Endothelial cell (in vitro differentiated cells): ENCODE measurements at places on chromosomes 3 and 15. TPM values are rescaled to one million over a fixed set of nuclear protein-coding genes. Genes with fewer than 3 reads are reported as not detected.

Gene CHRNA3
- 0.74 TPM for total RNA-seq

DNA sequence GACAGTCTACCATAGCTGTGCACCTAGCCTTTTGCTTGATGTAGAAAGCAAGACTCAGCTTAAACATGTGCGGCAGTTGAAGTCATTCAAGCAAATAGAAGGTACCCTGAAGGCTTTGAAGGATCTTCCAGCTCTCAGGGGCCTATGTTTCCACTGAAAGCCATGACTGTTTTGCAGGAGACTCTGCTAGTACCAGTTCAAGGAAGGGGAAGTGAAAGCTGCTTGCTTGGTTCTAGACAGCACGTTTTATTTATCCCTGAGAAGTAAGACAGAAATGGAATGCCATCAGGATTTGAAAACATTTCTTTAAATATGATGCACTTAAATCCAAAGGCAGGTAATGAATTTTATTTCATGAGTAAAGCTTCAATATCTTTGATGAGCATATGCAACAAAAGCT is 311.4 kb downstream of the PDCD6IP start:
- no peak overlapping the region for H3K4me3 ChIP-seq
- H3K4me1 ChIP-seq: no peaks in the 10 kb centered on the region
- no peak for DNase-seq
- H3K36me3 ChIP-seq: no peaks in the 10 kb centered on the region

Gene IGF2BP2
- total RNA-seq: 165 TPM

Gene ROBO2
- 2.5 TPM for total RNA-seq

- H3K4me3 ChIP-seq: peak overlapping the region; percentile 92
- DNase-seq: peak; percentile 43
- peaks cover 23% of the 10 kb centered on the region for H3K4me1 ChIP-seq
- H3K36me3 ChIP-seq: peaks cover 4% of the 10 kb centered on the region
- H3K27ac ChIP-seq: peak overlapping the region; percentile 63
- H3K27me3 ChIP-seq: peaks cover 17% of the 10 kb centered on the region
Observed at GRCh38 chr3:97821287-97821773, 481 bp upstream of the CRYBG3 start.

Gene CLSTN2
- 0.74 TPM for total RNA-seq

Gene SAMD7
- total RNA-seq: not detected

Gene LYSMD2
- 14.5 TPM for total RNA-seq

- no peak overlapping the region for H3K4me3 ChIP-seq
- H3K27ac ChIP-seq: no peak overlapping the region
- H3K27me3 ChIP-seq: peaks cover 4% of the 10 kb centered on the region
- H3K4me1 ChIP-seq: peaks cover 12% of the 10 kb centered on the region
- no peaks in the 10 kb centered on the region for H3K36me3 ChIP-seq
- no peak for DNase-seq
Observed at GRCh38 chr3:140117096-140117526, 182.1 kb downstream of the CLSTN2 start.

Gene CPNE4
- total RNA-seq: 0.41 TPM

Gene ACTC1
- 4.2 TPM for total RNA-seq

DNA sequence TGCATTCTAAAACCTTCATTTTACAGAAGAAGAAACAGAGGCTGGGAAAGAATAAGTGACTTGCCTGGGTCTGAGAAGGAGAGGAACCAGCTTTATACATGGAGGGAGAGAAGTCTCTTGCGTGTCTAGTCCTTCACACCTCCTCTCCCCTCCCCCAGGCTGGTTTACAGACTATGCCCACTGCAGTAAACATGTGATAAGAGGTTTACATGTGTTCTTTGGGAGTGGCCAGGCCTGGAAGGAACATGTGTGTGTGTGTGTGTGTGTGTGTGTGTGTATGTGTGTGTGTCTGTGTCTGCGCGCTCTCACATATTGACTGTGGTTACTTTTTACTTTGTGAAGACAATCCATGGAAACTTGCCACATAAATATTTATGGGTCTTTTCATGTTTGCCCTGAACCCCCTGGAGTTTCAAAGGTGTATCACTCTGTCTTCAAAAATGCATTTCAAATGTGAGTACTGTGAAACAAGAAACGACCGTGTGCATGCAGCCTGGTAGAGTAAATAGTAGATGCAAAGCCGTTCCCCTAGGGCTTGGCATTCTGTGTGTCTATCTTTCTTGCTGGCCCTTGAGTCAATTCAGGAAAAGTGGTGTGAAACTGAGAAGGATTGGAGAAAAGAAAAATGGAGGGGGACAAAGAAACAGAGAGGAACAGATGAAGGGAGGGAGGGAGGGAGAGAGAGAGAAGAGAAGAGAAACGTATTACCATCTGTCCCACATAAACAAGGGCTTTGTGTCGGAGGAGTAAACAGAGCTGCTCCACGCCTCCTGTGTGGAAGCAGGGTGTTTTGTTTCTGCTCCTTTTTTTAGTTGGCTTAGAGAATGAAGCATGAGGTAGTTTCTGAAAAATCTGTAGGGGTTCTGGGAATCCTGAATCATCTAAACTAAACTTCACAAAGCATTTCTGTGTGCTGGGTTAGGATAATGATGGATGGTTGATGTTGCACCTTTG is 51.7 kb downstream of the CLDN11 start:
- DNase-seq: no peak
- H3K27ac ChIP-seq: no peak overlapping the region
- peaks cover 2% of the 10 kb centered on the region for H3K27me3 ChIP-seq
- no peaks in the 10 kb centered on the region for H3K4me1 ChIP-seq
- no peak overlapping the region for H3K4me3 ChIP-seq
- no peaks in the 10 kb centered on the region for H3K36me3 ChIP-seq

Gene RBMS3
- 30.9 TPM for total RNA-seq

- no peak for DNase-seq
- peak overlapping the region; percentile 57 for H3K4me3 ChIP-seq
- no peak overlapping the region for H3K27ac ChIP-seq
- H3K36me3 ChIP-seq: peaks cover 29% of the 10 kb centered on the region
- H3K27me3 ChIP-seq: peaks cover 8% of the 10 kb centered on the region
- peaks cover 73% of the 10 kb centered on the region for H3K4me1 ChIP-seq
Observed at GRCh38 chr3:172519740-172520139, 3.5 kb downstream of the TNFSF10 start.

DNA sequence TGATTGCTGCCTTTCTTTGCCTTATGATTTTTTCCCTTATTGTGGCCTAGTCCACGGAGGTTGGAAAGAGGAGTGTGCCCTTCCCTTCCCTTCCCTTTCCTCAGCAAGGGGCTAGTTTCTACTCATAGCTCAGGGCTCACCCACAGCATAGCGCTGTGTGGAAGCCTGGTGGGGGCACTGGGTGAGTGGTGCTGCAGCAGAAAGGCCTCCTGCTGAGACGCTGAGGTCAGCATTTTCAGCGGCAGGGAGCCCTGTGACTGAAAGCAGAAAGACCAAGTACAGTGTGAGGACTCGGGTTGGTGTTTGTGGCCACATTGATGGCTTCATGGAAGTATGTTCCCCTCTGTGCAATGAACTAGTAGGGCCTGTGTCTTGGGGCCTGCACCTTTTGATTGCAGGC is 21.9 kb downstream of the CACNA1D start:
- H3K4me1 ChIP-seq: no peaks in the 10 kb centered on the region
- no peak overlapping the region for H3K4me3 ChIP-seq
- H3K36me3 ChIP-seq: no peaks in the 10 kb centered on the region
- H3K27ac ChIP-seq: no peak overlapping the region

- peaks cover 3% of the 10 kb centered on the region for H3K36me3 ChIP-seq
- no peak for DNase-seq
- H3K27me3 ChIP-seq: peaks cover 5% of the 10 kb centered on the region
- H3K4me3 ChIP-seq: no peak overlapping the region
Observed at GRCh38 chr15:95304151-95304946, 1026.2 kb upstream of the NR2F2 start.
